ENCODE measurements at places on chromosomes 16 and 17.

- peak; percentile 24 for DNase-seq
Measured at GRCh38 chr17:20173091-20173490, 163.9 kb downstream of the SPECC1 start.

- no peak for DNase-seq
Measured at GRCh38 chr17:17911001-17911613, 61.1 kb downstream of the TOM1L2 start.

- DNase-seq: no peak
Measured at GRCh38 chr17:36514856-36515255, 19.8 kb downstream of the MYO19 start.

DNA sequence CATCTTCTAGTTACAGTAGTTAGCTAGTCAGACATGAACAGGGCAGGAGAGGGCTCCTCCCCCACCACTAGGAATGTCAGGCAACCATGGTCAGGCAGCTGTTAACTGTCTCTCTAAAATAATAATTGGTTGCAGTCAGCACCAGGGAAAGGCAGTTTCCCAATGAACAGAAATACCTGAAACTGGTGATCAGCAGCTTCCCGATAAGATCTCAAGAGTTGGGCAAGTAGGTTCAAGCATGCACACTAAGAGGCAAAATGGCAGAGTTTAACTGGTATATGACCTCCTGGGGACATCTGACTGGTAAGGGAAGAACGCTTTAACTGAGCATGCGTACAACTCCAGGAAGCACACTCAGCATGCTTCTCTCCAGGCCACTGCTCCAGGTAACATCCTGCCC lies 12.6 kb upstream of the XYLT1 start:
- DNase-seq: peak; percentile 18

- no peak for DNase-seq
Measured at GRCh38 chr17:50203086-50203485, 1.7 kb upstream of the COL1A1 start.

GRCh38 chr17:67019809-67020208 lies 24.5 kb upstream of the CACNG1 start:
- no peak for DNase-seq

GRCh38 chr17:41580687-41581365 lies 5.9 kb downstream of the KRT14 start:
- no peak for DNase-seq

GRCh38 chr16:53115773-53116172 lies 61.0 kb downstream of the CHD9 start:
- no peak for DNase-seq

DNA sequence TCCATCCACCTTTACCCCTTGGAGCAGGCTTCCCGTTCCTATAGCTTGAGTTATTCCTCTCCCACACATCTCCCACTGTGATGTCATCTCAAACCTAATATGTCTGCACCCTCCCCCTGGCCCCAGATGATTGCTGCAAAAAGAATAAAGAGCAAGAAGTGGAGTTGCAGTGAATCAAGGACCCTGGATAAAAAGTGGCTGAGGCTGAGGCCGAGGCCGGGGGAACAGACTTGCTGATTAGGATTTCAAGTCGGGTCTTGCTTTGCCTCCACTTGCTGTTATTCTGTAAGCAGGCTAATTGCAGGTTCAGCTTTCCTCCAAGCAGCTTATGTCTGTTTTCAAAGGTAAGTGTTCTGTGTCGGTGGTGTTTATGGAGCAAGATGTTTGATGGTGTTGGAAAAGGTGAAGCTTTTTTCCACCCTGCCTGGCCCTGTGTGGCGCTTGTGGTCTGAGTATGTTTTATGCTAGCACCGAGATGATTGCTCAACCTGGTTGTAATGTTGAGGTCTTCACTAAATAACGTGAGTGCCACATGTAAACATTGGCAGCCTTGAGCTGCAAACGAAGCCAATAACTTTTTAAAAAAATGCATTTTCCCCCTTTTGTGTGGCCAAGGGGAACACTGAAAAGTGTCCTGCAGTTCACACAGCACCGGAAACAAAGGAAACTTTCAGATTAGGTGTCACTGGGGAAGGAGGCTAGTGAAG lies 15.4 kb downstream of the HS3ST3B1 start:
- DNase-seq: no peak

GRCh38 chr16:27284865-27285675 lies 16.5 kb upstream of the NSMCE1 start:
- DNase-seq: no peak

DNA sequence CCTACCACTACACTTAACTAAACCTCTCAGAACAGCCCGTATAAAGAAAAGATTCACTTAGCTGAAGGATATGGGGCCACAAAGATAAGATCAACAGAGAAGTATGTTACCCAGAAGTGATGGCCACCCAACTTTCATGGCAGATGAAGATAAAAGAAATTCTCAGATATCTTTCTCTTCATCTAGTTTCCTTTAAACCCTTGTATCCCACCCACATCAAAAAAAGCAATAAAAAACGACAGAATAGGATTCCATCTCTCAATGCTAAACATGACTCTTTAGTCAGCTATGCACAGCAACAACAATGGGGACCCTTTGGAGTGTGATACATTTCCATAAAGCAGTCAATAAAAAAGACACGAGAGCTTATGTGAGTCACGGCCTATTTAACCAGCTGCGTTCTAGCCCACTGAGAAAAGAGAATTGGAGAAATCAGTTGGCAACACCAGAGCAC lies 86.6 kb downstream of the SNX11 start:
- no peak for DNase-seq

DNA sequence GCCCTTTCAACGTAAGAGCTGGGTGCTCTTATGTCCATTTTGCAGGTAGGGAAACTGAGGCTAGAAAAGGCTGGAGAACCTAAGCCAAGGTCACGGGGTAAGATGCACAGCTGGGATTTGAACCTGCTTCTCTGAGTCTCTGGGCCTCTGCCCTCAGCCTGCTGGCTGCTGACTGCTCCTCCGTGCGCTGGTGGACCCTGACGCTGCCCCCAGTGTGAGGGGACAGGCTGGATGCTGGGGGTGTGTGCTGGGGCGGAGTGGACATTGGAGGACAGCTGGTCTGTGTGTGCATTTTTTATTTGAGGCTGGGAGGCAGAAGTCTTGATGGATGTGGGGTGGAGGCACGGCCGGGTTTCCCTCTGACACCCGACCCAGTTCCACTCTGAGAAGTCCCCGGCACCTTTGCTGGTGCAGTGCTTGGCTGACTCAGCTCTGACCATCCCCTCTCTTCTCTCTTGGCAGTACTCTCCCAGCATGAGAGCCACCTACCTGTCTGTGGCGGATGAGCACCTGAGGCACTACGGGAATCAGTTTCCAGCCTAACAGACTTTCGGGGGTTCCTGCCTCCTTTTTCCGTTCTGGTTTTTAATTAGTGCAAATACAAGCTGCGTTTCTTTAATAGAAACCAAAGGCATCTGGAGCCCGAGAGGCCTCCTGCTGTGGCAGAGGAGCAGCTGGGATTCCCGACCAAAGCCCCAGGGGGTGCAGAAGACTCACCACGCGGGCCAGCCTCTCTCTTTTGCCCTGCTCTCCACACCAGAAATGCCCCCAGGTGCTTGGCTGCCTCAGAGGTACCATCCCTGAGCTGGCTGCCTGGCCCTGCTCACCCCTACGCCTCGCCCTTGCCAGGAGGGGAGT lies 14.1 kb upstream of the DNAI2 start:
- no peak for DNase-seq

- DNase-seq: no peak
Measured at GRCh38 chr17:38453951-38454421, 25.7 kb downstream of the ARHGAP23 start.

- DNase-seq: no peak
Measured at GRCh38 chr16:75481475-75481874, 13.8 kb downstream of the CHST6 start.

GRCh38 chr16:364595-365491 lies 5.5 kb downstream of the MRPL28 start:
- DNase-seq: no peak

GRCh38 chr17:46901291-46901690 lies 21.7 kb upstream of the GOSR2 start:
- no peak for DNase-seq

GRCh38 chr17:57548421-57549410 lies 196.4 kb downstream of the CCDC182 start:
- DNase-seq: peak; percentile 85

DNA sequence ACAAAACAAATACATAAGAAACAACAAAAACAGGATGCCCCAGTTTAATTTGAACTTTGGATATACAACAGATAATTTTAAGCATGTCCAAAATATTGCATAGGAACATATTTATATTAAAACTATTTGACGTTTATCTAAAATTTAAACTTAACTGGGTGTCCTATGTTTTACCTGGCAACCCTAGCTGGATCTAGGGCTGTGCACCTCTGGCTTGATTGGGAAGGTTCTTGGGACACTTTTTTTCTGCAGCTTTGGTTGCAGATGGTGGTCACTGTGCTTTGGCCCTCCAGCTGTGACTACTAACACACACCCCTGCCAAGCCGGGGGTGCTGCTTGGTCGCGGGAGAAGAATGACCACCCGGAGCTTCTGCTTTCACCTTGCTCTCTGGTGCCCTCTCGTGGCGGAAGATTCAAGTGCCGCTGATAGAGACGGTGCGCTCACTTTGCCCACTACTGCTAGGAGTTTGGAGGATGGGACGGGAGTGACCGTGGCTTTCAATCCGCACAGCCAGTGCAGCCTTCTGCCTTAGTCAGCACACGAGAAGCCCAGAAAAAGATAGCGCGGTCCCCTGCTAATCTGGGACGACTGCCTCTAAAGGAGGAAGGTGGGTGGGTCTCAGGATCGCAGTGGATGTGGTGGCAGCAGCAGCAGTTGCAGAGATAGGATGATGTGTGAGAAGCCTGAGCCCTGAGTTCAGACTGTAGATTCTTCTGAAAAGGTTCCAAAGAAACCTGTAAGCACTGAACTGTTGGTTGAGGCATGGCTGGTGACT lies 6.7 kb downstream of the SPACA3 start:
- peak; percentile 81 for DNase-seq

- DNase-seq: no peak
Measured at GRCh38 chr17:74639704-74640151, 16.2 kb upstream of the CD300E start.

DNA sequence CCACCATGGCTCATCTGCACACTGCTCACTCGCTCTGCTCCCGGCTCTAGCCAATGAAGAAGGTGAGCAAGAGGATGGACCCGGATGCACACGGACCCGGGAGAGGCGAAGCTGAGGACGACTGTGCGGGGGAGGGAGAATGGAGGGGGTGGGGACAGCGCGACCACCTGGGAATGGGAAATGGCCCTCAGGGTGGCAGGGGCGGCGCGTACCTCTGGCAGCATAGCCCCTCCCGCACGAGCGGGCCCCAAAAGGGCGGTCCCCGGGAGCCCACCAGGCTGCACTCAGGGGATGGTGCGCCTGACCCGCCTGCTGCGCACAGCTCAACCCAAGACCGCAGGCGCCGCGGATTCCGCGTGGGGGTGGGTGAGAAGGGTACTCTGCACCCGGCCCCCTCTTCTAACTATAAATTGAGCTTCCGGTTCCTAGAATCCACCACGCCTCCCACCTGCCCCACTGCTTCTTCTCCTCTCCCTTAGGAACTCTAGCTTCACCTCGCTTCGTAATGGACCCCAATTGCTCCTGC lies 6.1 kb downstream of the MT1H start:
- DNase-seq: no peak

- no peak for DNase-seq
Measured at GRCh38 chr16:89708481-89708931, 7.0 kb upstream of the SPATA2L start.

DNA sequence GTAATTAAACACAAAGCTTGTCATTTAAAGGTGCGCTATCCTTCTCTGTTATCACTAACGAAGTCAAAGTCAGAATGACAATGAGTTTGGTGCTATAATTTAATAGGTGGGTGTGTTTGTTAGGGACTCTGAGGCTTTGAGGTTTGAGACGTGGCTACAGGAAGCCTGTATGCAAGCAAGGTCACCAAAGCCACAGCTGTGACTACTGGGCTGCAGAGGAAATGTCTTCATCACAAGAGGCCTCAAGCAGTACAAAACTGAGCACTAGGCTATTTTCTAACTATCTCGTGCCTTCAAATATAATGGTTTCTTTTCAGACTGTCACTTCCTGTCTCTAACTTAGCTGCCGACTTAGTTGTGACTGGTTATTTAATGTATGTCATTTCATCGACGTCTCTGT lies 141.2 kb downstream of the AATF start:
- DNase-seq: no peak

DNA sequence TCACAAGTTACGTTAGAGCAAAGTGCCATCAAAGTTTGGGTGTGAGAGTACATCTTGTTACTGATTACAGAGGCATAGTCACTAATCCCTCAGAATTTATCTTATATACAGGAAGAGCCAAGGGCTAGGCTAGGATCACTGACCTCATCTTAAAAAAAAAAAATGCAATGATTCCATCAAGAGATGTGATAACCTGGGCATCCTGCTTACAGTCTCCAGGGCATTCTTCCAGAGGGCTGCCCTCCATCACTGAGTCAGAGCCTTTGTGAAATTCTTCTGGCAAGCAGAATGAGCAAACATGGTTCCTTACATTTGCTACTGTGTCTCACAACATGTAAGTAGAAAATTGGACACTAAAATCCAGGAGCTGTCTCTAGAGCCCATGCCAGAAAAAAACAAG lies 410.6 kb downstream of the ZFHX3 start:
- no peak for DNase-seq

GRCh38 chr17:70636517-70637133 lies 467.3 kb downstream of the KCNJ2 start:
- DNase-seq: peak; percentile 38

- DNase-seq: peak; percentile 17
Measured at GRCh38 chr17:72862276-72862999, 230.1 kb downstream of the SLC39A11 start.

GRCh38 chr17:78617511-78618061 lies 40.4 kb upstream of the DNAH17 start:
- DNase-seq: no peak

- DNase-seq: no peak
Measured at GRCh38 chr17:78034429-78035091, 76.1 kb downstream of the TNRC6C start.

DNA sequence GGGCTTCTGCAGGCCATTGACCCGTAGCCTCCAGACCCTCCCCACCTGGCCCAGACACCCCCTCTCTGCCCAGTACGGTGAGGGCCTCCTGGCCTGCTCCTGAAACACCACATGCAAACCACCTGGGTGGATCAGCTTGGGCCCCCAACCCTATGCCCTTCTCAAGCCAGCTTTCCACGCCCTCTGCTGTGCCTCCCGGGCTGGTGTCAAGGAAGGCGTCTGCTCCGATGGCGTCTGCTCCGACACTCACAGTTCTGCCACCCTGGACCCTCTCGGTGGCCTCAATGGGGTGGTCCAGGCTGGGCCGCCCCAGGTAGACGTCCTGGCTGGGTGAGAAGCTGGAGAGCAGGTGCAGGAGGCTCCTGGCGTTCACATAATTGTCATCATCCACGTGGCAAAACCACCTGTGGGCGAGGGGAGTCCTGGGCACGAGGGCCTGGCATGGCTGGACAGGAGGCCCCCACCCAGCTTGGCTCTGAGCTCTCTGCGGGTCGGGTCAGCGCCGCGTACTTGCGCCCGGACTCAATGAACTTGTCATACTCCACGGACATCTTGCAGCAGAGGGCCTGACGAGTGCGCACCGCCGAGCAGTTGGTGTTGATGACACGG lies 1.4 kb downstream of the RFNG start:
- no peak for DNase-seq

Data from left kidney (tissue), 8 donors.